Stimulated activated memory B cell treated with anti-CD40 and anti-IgM and Interleukin-4, amounts not matched to agents 10 μg/mL and 1 μg/mL and 100 μg/mL, for 72 hours (primary cell): ENCODE measurements at places on chromosomes 3 and 15.

DNA sequence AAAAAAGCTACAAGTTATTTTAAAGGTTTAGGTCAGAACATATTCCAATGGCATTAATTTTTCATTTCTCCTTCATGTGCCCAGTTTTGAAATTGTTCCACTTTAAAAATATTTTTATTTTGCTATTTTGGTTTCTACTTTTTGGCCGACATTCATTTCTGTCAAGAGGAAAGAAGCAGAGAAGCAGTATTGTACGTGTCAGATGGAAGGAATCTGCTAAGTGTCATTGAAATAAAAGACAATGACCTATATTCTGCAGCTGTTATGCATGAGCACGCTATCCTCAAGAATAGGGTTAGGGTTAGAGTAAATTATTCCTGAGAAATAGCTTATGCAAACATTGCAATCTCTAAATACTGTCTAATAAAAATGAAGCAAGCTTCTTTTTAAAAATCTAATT lies 941.7 kb downstream of the TUSC7 start:
- no peak for ATAC-seq

GRCh38 chr15:29822684-29823459 lies 604 bp upstream of the TJP1 start:
- ATAC-seq, result no peak

GRCh38 chr3:51997935-51998596 lies 2.4 kb upstream of the RPL29 start:
- no peak for ATAC-seq

DNA sequence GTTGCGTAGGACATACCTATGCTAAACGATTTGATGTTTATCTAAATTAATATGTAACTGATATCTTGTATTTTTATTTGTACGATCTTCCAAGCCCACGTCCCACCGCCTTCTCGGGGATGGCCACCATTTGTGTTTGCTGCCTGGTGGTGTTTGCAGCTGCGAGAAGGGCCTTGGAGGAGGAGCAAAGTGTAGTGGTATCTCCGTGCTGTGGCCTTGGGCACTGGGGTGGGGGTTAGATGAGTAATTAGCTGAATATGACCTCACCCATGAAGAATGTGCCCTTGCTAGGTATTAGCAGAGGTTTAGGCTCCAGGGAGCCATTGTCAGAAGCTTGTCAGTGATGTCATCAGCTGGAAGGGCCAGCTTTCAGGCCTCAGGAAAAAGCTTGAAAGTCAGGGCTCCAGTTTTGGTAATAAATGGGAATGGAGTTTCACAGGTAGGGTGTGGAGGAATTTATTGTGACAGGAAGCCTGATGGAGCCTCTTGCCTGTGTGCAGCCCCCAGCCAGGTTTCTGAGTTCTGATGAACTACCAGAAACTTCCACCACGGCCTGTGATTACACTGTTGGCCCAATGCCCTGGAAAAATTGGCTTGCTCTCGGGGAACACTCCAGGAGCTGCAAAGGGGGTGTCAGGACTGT lies 41.0 kb downstream of the FLNB start:
- ATAC-seq, result no peak

DNA sequence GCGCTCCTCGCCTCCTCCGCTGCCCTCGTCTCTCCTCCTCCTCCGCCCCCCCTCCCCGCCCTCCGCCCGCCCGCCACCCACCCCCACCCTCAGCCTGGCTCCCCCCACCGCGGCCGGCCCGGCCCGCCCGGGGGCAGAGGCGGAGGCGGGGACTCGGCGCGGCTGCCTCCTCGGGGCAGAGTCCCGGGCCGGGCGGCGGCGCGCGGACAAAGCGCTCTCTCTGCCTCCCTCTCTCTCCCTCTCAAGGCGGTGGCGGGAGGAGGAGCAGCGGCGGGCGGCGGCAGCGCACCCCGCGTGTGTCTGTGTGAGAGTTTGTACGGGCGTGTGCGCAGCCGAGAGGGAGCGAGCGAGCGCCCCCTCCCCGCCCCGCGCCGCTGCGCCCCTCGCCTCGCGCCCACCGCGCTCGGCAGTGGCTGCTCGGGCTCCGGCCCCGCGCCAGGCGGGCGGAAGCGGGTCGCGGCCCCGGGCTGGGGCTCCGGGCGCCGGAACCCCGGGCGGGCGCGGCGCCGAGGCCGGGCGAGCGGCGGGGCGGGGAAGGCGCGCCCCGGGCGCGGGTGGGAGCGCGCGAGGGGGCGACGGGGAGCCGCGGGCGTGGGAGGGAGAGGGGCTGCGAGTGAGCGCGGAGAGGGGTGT lies at the start of gene IGF2BP2:
Gene IGF2BP2 (minus strand): TSS at position 37 of the 633 bp plus-strand sequence. CDS start 82 bp downstream, outside the sequence.
- peak; percentile 75 for ATAC-seq

- ATAC-seq, result no peak
Observed at GRCh38 chr3:81339040-81339845, 422.2 kb downstream of the GBE1 start.

DNA sequence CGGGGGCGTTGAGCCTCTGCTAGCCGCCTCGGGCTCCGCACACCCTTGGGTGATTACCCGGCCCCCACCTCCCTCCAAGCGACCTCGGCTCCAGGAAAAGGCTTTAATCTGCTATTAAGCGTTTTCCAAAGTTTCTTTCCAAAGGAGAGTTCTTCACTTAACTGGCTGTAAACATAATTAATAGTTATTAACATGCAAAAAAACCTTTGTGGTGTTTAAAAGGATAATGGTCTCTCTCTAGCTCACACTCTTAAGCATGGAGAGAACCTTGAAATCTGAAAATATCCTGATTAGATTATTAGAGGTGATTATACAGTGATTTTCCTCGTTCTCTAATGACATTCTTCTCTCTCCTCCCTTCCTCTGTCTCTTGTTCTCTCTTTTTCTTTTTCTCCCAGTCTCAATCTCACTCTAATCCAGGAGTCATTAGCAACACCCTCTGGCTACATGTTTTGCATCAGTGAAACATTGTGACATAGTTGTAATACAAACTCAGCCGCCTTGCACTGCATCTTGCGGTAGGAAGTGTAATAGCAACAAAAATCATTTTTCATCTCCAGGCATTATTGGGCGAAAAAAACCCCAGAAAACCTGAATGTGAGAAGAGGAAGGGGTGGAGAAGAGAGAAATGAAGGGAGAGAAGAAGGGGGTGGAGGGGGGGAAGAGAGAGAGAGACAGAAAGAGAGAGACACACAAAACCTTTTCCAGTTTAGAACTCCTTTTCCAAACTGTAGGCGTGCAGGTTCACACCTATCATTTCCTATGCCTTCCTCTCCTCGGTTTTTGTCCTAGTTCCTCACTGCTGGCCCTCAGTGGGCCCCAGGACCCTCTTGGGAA lies 24.4 kb downstream of the NR2F2 start:
- ATAC-seq, result no peak

- ATAC-seq, result no peak
Observed at GRCh38 chr3:179760944-179761343, 108.1 kb downstream of the USP13 start.

GRCh38 chr3:170324962-170325361 lies 32.6 kb upstream of the SKIL start:
- no peak for ATAC-seq

- ATAC-seq, result no peak
Observed at GRCh38 chr15:79195802-79196201, 86.7 kb upstream of the ANKRD34C start.

DNA sequence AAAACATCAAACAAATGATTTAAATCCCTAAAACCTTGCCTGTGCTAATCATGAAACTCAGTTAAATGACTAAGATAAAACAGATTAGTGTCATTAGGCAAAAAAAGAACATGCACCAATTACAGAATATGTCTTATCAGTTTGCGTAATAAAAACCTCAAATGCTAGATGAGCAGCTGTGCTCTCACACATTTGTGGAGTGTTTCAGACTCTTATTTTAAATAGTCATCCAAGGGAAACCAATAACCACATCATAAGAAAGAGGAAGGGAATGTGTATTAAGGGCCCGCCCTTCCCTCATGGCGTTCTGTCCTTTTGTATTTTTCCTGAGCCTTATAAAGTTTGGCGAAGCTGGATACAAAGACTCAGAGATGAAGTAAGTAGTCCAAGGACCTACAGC lies 6.6 kb downstream of the SAMMSON start:
- no peak for ATAC-seq

DNA sequence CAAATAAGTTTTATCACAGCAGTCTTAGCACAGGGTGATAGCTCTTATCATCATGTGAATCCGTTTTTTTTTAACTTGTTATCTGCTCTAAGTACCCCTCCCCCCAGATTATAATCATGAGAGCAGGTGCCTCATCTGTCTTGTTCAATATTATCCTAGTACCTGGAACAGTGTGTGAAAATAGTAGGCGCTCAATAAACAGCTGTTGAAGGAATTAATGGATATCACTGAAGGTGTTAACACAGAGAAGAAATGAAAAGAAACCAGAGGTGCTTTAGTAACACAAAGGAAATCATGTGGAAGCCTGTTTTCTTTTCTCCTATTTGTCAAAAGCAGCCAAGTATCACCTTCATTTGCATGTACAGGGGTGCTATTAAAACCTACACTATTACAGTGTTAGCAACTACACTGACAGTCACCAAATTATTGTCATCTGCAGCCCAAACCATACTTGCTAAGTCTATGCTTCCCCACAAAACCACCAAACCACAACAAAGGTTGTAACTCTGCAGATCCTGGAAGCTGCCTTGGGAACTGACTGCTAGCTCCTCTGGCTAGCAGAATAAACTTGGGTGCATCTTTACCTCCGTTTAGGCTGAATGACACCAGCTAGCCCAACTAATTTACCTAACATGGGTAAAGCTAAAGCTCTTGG lies 2.9 kb downstream of the XPC start:
- no peak for ATAC-seq

- ATAC-seq, result no peak
Observed at GRCh38 chr15:91945385-91945784, 91.9 kb downstream of the SLCO3A1 start.

DNA sequence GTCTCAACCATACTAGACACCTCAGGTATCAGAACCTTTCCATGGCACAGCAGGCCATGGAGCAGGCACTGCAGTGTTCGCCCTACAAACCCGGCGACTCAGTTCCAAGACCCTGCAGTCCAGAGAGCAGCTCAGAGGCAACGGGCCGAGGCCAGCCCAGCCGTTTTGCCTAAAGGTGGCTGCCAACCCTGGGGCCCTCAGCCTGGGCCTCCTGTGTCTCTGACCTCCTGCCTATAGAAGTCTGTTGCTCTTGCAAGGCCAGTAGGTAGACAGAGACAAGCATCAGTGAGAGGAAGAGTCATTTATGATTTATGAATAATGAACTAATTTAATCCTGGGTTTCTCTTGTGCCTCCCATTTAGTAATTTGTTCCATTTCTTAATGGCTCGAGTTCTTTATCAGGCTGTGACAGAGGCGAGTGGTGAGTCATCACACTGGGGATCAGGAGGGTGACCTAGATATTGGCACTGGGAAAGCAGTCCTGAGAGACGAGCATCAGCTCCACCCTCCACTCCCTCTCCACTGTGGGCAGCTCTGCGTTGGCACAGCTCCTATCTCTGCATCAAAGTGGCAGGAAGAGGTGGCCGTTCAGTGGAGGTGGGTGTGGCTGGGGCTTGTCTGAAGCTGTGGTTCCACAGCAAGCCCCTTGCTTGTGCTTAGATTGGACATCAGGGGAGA lies 79.8 kb downstream of the ABHD5 start:
- no peak for ATAC-seq

GRCh38 chr3:74410276-74410941 lies 204.1 kb downstream of the CNTN3 start:
- no peak for ATAC-seq
